Cardiac septum (tissue), 1 donor: ENCODE measurements at places on chromosomes 16 and 17.

GRCh38 chr17:59858167-59858816 is 34.5 kb downstream of the TUBD1 start:
- no peak for DNase-seq

DNA sequence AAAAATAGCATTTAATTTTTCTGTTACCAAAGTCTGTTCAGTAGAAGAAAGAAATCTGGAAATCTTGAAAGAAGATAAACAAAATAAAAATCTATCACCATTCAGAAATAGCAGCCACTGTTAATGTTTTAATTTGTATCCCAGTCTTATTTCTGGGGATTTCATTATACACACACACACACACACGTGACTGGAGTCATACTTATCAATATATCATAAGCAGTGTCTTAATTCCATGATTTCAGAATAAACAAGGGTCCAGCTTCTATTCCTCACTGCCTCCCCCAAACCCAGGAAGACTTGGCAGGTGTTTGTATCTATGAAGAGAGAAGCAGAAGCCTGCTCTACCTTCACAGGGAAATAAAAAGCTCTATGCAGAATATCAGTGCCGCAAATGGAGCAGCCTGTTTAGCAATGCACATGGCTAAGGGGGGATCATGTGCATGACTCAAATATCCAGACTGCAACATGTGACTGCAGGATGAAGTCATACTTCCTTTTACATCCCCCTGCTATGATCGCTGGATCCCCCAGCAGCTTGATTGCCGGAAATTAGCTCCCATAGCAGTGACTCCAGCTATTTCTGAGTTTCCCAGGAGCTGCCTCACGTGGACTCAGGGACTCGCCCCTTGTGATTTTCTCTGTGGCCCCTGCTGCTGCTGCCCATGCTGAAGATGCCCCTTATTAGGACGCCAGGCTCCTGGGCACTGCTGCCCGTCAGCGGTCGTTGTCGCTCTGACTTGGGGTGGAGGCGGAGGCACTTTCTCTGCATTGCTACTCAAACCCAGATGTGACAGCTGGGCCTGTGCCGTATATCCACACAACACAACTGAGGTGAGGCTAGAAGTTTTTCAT is 341.0 kb downstream of the CPPED1 start:
- DNase-seq, result no peak

GRCh38 chr16:85015481-85016187 is 4.3 kb upstream of the ZDHHC7 start:
- no peak for DNase-seq

GRCh38 chr17:828761-829160 is 46.6 kb downstream of the MRM3 start:
- DNase-seq, result no peak

- peak; percentile 27 for DNase-seq
Measured at GRCh38 chr16:19844945-19845641, 39.6 kb downstream of the GPRC5B start.
